ENCODE measurements at places on chromosomes 11 and 22.
A peak's percentile ranks its signal among the peaks of the same experiment; 100 is the strongest.

DNA sequence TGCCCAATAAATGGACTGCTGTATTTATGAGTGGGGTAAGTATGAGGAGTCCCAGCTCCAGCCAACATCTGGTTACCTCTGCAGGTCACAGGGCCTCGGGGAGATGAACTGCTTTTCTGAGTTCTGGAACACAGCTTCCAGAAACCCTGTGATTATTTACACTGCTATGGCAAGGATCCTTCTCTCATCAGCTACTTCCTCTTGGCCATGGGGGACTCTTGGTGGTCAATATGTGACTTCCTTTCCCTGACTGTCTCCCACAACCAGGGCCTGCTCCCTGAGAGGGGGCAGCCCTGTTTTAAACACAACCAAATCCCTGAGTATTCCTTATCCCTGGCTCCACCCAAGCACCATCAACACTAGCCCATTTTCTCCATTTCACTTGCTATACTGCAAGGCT, 10.0 kb downstream of the RHOG start:
- H3K4me1 ChIP-seq, result peaks cover 74% of the 10 kb centered on the region
- no peak for DNase-seq
- no peaks in the 10 kb centered on the region for H3K27me3 ChIP-seq
- peaks cover 84% of the 10 kb centered on the region for H3K36me3 ChIP-seq

GRCh38 chr22:30301995-30302809, 12.9 kb upstream of the CASTOR1 start:
- no peak for DNase-seq
- H3K27ac ChIP-seq, result peak overlapping the region; percentile 90
- peaks cover 15% of the 10 kb centered on the region for H3K36me3 ChIP-seq
- H3K4me1 ChIP-seq, result peaks cover 89% of the 10 kb centered on the region
- H3K4me3 ChIP-seq, result peak overlapping the region; percentile 41
- no peaks in the 10 kb centered on the region for H3K27me3 ChIP-seq

DNA sequence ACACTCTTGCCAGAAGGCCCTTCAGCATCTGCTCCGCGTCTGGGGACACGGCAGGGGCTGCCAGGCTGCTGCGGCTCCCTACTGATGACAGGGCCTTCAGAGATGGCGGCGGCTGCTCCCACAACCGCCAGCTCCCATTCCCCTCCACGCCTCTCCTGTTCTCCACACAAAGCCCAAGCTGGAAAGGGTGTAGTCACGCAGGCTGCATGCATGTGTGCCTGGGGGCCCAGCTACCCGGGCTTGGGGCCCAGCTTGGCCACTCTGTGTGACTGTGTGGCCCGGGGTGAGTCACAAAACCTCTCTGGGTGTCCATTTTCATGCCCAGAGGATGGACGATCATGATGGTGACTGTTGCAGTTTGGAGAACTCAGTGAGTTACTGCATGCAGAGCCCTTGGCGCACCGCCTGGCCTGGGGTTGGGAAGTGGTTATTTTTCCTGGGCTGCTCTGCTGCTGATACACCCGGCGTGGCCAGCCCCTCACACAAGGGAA, 31.7 kb upstream of the PARVB start:
- H3K4me1 ChIP-seq, result peaks cover 21% of the 10 kb centered on the region
- H3K27me3 ChIP-seq, result no peaks in the 10 kb centered on the region
- no peak for DNase-seq

DNA sequence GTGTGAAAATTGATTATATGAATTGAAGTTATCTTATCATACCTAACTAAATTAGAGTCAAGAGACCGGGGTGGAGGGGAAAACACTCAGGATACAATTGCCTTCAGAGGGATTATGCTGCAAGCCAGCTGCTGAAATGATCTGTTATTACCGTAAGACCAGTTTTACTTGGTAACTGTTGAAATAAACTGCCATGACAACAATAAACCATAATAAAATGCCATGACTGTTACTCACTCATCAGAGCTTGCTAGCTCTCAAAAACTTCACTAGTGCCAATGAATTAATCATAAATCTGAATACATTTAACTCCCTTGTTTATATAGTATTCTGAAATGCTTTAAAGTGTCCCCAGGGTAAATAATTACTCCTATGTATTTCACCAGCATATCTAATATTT, 68.2 kb downstream of the CASP12 start:
- no peaks in the 10 kb centered on the region for H3K36me3 ChIP-seq
- H3K4me1 ChIP-seq, result peaks cover 6% of the 10 kb centered on the region
- H3K27me3 ChIP-seq, result no peaks in the 10 kb centered on the region
- no peak for DNase-seq
- no peak overlapping the region for H3K27ac ChIP-seq

DNA sequence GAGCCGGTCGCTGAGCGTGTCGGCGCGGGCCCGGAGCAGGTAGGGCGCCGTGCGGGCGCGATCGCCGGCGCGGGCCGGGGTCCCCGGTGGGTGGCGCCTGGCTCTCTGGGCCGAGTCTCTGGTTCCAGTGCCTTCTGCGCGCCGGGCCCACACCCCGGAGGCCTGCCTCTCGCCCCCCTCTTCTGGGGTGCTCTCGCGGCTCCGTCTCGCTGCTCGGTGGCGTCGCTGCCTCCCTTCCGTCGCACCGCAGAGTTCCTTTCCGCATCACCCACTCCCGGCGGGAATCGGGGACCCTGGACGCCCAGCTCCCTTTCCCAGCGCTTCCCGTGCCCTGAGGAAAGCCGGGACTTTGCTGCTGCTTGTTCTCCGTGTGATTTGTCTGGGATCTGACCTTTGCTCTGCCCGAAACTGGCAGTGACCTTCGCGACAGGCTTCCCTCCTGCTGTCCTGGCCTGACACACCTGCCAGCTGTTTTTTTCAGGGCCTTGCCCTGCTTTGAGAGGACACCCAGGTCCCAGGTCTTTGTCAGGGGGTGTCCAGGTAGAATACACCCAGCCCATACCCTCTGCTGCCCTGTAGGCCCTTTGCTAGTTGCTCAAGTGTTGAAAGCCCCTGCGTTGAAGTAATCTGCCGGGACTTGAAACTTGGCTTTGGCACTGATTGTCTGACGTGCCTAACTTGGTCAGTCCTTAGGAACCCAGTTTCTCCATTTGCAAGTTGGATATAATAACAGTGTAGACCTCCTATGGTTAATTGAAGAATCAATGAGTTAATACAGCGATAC, 711 bp downstream of the FDX1 start:
- DNase-seq, result peak; percentile 49
- peak overlapping the region; percentile 100 for H3K4me3 ChIP-seq
- H3K27ac ChIP-seq, result peak overlapping the region; percentile 96
- no peaks in the 10 kb centered on the region for H3K27me3 ChIP-seq

GRCh38 chr11:48172818-48173609, 43.6 kb upstream of the OR4B1 start:
- peaks cover 12% of the 10 kb centered on the region for H3K4me1 ChIP-seq
- H3K4me3 ChIP-seq, result no peak overlapping the region
- H3K27ac ChIP-seq, result no peak overlapping the region
- DNase-seq, result peak; percentile 76
- H3K36me3 ChIP-seq, result peaks cover 3% of the 10 kb centered on the region
- H3K27me3 ChIP-seq, result no peaks in the 10 kb centered on the region

DNA sequence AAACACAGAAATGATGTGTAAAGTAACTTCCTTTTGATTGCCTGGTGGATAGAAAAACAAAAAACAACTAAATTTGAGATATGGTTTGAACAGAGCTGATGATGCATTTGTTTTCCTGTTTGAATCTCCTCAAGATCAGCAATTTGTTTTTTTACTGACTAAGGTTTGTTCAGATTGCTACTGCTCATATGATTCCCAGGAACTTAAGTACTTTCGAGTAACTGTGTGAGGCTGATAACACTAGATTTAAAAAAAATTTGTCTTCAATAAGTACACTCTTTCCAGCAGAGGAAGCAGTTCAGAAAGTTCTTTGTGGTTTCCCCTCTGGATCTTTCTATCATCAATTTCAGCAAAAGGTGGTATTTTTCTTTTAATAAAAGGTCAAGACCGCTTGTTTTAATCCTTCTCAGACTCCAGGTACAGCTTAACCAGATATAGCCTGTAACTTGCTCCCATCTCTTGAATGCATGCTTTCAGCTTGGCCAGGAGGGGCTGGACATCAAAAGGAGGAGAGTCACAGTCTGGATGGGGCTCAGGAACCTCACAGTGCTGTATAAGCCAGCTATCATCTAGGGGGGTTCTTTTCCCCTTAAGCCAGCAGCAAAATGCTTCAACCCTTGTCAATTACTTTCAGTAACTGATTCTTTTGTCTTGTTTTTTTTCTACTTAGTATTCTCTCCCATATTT, 12.3 kb upstream of the MS4A6E start:
- no peak for DNase-seq
- peaks cover 2% of the 10 kb centered on the region for H3K4me1 ChIP-seq
- no peak overlapping the region for H3K4me3 ChIP-seq
- no peak overlapping the region for H3K27ac ChIP-seq

- H3K36me3 ChIP-seq, result no peaks in the 10 kb centered on the region
- DNase-seq, result no peak
- no peak overlapping the region for H3K27ac ChIP-seq
- peaks cover 9% of the 10 kb centered on the region for H3K4me1 ChIP-seq
Observed at GRCh38 chr11:67600324-67601029, 6.3 kb upstream of the NDUFV1 start.

GRCh38 chr11:396948-397548, 3.0 kb downstream of the PKP3 start:
- H3K36me3 ChIP-seq, result peaks cover 2% of the 10 kb centered on the region
- no peak overlapping the region for H3K4me3 ChIP-seq
- H3K27ac ChIP-seq, result no peak overlapping the region
- peak; percentile 67 for DNase-seq
- H3K27me3 ChIP-seq, result peaks cover 5% of the 10 kb centered on the region

GRCh38 chr22:29499852-29500251, 19.8 kb downstream of the NEFH start:
- no peak overlapping the region for H3K4me3 ChIP-seq
- DNase-seq, result no peak
- no peak overlapping the region for H3K27ac ChIP-seq
- H3K36me3 ChIP-seq, result peaks cover 6% of the 10 kb centered on the region

DNA sequence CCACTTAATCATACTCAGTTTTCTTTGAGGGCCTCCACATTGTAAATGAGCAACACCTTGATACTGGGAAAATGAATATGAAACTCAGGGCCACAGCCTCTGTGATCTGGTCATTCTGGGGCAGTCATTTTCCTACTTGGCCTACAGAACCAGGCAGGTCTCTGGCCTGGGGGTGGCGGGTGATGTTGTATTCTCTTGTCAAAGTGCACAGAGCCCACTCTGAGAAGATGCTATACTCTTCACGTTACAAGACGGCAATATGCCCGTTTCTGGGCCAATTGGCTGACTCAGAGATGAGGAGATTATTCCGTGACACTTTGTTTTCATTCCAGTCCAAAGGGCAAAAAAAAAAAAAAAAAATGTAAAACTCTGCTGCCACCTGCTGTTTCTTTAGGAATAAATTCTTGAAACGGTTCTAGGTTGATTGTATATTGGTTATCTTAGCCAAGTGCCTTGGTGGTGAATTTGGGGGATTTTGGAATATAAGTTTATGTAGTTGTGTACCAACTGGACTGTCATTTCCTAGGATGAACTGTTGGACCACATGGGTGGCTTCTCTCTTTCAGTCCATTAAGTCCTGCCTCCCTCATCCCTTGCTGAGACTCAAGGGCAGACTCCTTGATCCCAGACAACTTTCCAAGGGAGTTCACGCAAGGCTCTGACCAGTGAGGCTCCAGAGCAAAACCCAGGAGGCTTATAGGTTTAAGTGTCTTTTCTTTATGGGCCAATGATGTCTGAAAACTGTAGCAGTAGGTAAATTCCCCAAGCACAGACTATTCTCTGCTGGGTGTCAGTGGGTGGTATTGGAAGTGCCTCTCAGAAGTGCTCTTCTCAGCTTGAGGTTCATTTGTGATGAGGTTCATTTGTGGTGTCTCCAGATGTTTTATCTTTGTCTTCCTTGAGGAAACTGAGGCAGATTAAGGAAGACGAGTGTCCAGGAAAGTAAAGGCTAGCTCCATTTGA, 18.2 kb downstream of the ADM start:
- peaks cover 7% of the 10 kb centered on the region for H3K27me3 ChIP-seq
- peaks cover 20% of the 10 kb centered on the region for H3K4me1 ChIP-seq
- peak overlapping the region; percentile 32 for H3K4me3 ChIP-seq
- peak overlapping the region; percentile 86 for H3K27ac ChIP-seq

GRCh38 chr11:9267680-9268079, 2.5 kb upstream of the DENND5A start:
- peaks cover 9% of the 10 kb centered on the region for H3K4me1 ChIP-seq
- H3K27me3 ChIP-seq, result peaks cover 3% of the 10 kb centered on the region
- no peak overlapping the region for H3K27ac ChIP-seq
- DNase-seq, result no peak

DNA sequence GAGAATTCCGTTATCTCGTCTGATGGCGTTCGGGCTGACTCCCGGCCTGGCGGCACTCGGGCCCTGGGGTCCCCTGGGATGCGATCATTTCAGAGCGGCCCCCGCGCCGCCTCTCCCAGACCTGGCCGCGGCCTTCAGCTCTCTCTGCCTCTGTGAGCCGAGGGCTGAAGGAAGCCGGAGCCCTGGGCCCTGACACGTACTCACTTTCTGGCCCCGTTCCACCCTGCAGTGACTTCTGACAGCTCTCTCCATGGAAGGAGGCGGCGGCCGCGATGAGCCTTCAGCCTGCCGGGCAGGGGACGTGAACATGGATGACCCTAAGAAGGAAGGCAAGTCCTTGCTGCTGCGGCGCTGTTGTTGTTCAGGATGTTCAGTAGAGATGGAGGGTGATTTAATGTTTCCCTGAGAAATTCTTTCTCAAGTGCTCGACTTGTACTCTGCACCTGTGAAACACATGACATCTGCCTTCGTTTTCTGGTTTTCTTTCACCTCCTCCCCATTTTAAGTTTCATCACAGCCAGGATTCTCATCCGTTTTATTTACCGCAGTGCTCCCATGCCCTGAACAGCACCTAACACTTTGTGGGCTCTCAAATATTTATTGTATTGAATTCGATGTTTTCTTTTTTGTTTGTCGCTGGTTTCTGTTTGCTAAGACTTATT, 612 bp downstream of the GTSE1 start:
- peak; percentile 49 for DNase-seq
- H3K36me3 ChIP-seq, result peaks cover 36% of the 10 kb centered on the region
- peaks cover 4% of the 10 kb centered on the region for H3K27me3 ChIP-seq
- peak overlapping the region; percentile 91 for H3K4me3 ChIP-seq
- peaks cover 23% of the 10 kb centered on the region for H3K4me1 ChIP-seq

GRCh38 chr22:47872761-47873535, 1110.5 kb downstream of the TBC1D22A start:
- no peak overlapping the region for H3K4me3 ChIP-seq
- H3K36me3 ChIP-seq, result no peaks in the 10 kb centered on the region
- peaks cover 11% of the 10 kb centered on the region for H3K27me3 ChIP-seq
- DNase-seq, result no peak
- H3K27ac ChIP-seq, result no peak overlapping the region
- H3K4me1 ChIP-seq, result no peaks in the 10 kb centered on the region

GRCh38 chr11:79896258-79896657, 455.4 kb upstream of the TENM4 start:
- no peaks in the 10 kb centered on the region for H3K4me1 ChIP-seq
- DNase-seq, result no peak
- no peaks in the 10 kb centered on the region for H3K36me3 ChIP-seq

Data from activated CD8-positive, alpha-beta T cell treated with anti-CD3 and anti-CD28 coated beads for 36 hours (primary cell).